NCI-H748 treated with DMSO at 0.1 percent for 48 hours (cell line): ENCODE measurements at places on chromosomes 12 and 14.

DNA sequence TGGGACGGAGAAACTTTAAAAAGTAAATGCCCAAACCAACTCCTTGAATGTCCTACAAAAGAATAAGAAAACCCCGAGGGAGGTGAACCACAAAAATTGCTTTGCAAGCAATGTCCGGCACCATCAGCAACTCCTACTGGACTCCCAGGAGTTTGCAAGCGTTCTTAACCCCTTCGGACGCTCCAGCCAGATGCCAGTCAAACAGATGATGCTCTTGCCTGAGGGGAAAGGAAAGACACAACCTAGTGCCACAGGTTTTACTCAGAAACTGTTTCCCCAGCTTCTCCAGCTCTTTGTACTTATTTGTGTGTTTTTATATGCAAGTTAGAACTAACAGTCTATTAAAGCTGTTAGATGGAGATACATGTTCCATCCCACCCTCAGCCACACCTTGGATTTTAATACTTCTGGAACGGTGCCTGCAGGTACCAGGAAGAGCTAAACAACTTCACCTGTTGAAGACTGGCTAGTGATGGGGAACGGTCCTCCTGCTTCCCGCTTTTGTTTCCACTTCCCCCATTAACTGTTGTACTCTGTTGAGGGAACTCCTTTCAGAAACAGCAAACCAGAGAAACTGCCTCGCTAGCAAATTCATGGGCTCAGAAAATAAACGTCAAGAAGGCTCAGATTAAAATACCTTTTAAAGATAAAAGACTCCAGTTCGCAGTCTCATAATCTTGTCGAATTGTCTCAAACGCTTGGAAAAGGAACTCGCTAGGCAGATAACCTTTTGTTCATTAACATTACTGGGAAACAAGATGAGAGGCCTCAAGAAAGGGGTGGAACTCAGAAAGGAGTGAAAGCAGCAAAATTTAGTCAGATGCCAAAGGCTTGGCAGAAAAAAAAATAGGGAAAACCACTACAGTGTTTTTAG is 1.1 kb upstream of the FERMT2 start:
- DNase-seq = peak; percentile 56

DNA sequence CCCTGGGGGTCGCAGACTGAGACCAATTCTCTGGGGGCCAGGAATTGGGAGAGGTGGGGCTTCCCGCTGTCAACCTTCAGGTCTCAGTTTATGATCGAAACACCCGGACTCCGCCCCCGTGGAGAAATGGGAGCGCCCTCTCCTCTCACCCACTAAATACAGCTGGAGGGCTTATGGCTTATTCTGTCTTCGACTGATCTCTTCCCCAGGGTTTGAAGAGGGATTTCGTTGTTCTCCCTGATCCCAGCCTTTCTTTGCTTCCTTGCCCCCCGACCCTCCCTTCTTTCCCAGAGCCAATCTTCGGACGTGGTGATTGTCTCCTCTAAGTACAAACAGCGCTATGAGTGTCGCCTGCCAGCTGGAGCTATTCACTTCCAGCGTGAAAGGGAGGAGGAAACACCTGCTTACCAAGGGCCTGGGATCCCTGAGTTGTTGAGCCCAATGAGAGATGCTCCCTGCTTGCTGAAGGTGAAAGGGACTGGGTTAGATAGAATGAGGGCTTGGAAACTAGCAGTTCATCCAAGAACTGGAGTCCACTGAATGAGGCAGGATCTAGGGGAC is 607 bp downstream of the OS9 start:
- no peak for DNase-seq

- DNase-seq = peak; percentile 37
These were observed 8.7 kb downstream of the STAC3 start for GRCh38 chr12:57242329-57242690.

DNA sequence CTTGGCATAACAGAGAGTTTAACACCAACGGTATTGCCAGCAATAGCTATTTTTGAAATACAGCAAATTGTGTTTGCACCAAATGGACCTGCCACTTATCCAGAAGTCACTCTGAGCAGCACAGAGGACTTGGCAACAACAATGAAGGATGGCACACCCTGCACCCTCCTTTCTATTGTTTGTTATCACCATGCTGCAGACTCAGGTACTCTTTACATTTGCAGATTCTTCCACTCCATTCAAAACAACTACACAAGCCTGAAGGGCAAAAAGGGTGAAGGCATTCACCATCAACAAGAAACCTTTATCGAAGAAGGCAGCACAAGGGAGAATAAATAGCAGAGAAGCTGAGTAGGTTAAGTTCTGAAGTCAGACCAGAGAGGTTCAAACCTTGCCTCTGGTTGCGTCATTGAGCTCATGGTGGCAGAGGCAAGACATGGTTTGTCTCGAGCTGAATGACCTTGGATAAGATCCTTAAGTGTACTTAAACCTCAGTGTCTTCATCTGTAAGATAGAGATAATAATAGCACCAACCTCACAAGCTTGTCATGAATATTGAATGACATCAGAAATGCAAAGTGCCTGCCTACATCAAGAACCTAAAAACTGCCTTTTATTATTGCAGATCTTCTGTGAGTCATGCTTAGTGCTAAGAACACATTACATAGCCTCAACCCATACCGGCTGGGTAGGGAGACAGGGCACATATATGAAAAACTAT is 1.4 kb upstream of the ACSM4 start:
- DNase-seq = no peak

DNA sequence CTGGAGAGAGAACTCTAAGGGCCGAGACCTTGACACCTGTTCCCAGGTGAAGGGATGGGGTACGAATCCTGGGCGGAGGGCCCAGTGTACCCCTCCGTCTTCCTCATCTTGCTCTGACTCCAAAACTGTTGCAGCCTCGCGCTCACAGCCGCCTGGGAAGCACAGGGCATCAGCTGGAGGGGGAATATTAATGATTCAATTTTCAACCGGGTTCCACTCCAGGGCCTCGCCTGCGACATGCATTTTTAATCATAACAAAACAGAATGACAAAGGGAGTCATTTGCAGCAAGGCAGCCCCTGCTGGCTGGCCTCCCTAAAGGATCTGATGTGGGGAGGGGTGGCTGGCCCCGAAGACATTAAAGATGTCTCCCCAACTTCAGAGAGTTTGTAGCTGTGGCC is 41.6 kb upstream of the ESRRB start:
- no peak for DNase-seq

- DNase-seq = no peak
These were observed 228.6 kb upstream of the RTL1 start for GRCh38 chr14:101132051-101132571.

- no peak for DNase-seq
These were observed 129.0 kb downstream of the RBM19 start for GRCh38 chr12:113837084-113837483.

- DNase-seq = no peak
These were observed 75.7 kb downstream of the DIP2B start for GRCh38 chr12:50580436-50580835.

- DNase-seq = no peak
These were observed 81.2 kb downstream of the CHGA start for GRCh38 chr14:93003945-93004698.

GRCh38 chr12:53166837-53167236 is 13.7 kb upstream of the ZNF740 start:
- no peak for DNase-seq

GRCh38 chr12:97151481-97151880 is 244.4 kb downstream of the NEDD1 start:
- no peak for DNase-seq

- DNase-seq = no peak
These were observed 10.9 kb downstream of the LRTM2 start for GRCh38 chr12:1830981-1831963.

DNA sequence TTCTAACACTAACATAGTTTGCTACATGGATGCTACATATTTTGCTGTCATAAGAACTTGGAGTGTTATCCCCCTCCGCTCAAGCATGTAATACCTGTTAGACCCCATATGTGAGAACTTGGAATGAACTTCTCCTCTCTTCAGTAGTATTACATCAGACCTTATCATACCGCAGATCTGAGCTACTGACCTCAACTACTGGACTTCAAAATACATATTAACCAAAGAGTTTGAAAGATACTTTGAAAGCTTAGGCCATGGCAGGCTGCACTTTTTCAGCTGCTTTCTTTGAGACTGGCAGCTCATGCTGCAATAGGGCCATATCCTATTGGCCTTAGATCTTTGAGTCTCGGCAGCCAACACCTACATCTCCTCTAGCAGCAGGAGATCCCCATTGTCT is 74.8 kb downstream of the EEA1 start:
- DNase-seq = no peak

DNA sequence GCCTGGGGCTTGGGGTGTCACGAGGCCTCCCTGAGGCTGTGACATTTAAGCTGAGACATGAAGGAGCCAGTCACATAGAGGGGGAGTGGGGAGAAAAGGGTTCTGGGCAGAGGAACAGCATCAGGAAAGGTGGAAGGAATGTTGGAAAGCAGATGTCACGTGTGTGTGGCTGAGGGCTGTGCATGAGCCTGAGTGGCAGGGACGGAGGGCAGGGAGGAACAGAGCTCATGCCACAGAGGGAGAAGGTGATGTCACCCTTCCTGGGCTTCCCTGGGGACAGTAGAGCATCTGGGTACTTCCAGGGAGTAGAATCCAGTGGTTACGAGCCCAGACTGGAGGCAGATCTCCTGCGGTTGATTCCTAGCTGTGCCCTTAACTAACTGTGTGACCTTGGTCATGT is 32.0 kb upstream of the JDP2 start:
- DNase-seq = no peak
